B cell (primary cell): ENCODE measurements at places on chromosomes 5 and 9. TPM values are rescaled to one million over a fixed set of nuclear protein-coding genes. Genes with fewer than 3 reads are reported as not detected.
A peak's percentile ranks its signal among the peaks of the same experiment; 100 is the strongest.

DNA sequence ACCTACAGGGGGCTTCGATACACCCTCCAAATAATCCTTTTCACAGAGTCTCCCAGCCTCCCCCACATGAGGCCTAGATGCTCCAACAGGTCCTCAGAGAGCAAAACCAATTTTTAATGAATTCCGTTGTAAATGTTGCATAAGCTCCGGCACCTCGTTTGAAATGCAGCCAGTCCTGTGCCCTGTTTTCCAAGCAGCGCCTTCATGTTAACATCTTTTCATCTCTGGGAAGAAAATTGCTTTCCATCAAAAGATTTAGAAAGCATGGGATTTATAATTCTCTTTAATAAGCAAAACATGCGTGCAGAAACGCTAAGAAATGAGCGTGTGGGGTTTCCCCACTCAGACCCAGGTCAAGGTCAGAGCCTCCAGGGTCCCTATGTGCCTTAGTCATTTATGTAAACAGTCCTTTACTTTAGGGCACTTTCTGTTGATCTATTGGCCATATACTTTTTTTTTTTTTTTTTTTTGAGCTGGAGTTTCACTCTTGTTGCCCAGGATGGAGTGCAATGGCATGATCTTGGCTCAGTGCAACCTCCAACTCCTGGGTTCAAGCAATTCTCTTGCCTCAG, 177.5 kb upstream of the S1PR3 start:
- DNase-seq: no peak

DNA sequence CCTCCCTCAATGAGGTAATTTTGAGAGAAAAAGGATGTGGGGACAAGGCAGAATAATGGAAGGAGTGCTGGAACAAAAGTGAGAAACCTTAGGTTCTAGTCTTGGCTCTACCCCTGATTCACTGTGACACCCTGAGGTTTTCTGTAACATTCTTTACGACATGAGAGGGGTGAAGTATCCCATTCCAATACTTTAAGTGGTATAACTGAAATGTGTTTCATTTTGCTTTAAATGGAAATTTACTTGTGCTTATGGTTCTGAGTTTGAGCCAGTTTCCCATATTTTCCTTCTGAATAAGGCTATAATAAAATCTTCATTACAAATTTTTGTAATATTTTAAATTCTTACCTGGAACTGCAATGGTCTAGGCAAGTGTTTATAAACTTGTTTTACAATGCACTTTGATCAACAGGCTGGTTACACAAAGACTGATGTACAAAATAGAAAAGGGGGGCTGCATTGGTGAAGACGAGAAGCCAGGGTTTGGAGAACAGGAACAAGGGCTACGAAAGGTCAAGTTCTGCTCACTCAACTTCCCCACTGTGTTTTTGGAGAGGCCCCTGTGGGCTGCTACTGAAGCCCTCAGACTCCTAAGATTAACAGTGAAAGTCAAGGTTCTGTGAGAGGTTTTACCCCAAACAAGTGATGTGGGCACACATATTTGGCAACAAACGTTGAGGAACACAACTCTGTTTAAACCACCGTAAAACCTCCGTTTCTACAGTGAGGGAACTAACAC, 171.9 kb upstream of the ELL2 start:
- DNase-seq: no peak

C8G gene
- total RNA-seq: 1.7 and 2.8 TPM in 2 replicates

DNA sequence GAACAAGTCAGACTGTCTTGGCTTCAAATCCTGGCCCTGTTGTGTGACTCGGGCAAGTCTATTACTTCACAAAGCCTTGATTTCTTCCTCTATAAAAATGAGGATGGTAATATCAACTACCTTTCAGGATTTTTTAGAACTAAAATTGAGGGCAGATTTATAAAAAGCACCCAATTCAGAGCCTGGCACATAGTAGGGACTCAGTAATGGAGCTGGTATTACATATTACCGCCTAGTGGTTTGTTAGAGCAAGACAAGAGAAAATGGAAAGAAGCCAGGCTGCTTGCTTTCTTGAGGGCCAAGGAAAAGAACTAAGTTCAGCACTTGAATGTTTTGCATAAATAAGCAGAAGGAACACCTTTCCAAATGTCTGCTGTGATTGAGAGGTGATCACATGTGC, 19.4 kb downstream of the ZNF346 start:
- no peak for DNase-seq

DNA sequence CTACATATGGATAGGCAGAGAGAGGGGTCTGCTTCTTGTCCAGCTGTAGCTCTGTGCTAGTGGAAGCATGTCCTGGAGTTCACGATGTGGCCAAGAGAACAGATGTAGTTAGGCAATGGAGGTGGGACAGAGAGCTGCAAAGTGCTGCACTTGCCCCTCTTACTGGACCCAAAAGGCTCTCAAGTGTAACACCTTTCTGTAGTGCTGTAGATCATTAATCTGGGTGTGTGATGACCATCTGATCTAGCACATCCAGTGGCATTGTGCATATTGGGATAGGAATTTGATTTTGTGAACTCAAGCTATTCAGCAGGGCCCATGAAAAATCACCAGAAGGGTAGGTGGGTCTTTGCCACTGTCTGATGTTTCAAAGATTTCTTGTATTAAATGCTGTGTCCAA, 151.4 kb downstream of the KDM4C start:
- no peak for DNase-seq

GRCh38 chr5:107538331-107538730, 132.4 kb downstream of the EFNA5 start:
- DNase-seq: no peak

GRCh38 chr5:69007726-69008368, 86.0 kb upstream of the SLC30A5 start:
- peak; percentile 76 for DNase-seq

DNA sequence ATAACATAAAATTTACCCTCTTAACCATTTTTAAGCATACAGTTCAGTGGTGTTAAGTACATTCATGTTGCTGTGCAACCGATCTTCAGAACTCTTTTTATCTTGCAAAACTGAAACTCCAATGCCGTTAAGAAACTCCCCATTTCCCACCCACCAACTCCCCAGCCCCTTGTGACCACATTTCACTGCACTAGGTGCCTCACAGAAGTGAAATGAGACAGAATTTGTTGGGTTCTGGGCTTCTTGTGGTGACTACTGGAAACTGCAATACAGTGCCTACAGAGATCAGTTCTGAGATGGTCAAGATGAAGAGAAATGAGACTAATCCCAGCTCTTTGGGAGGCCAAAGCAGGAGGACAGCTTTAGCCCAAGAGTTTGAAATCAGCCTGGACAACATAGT, 202.1 kb upstream of the SLC30A5 start:
- no peak for DNase-seq

DNA sequence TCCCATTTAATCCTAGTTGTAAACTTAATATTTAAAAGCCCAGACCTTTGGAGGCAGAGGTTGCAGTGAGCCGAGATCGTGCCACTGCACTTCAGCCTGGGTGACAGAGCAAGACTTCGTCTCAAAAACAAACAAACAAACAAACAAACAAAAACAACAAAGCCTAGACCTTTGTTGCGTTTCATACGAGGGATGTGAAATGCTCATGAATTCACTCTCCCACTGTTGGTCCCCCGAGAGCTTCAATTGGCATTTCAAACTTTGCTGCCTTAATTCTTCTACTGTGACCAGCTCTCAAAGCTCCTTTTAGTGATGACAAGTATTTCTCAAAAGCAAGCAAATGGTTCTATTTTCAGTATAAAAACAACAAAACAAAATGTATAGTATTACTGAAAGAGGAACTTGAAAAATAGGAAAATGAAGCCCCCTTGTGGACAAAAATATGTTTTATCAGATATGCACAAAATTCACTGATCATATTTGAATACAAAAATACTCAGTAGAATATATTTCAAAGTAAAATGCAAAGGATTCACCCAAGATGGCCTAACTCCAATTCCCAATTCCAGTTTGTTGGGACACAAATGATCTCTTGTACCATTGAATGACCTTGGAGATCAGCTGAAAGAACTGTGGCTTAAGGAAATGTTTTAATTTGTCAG, 140.4 kb downstream of the ESM1 start:
- peak; percentile 76 for DNase-seq

DNA sequence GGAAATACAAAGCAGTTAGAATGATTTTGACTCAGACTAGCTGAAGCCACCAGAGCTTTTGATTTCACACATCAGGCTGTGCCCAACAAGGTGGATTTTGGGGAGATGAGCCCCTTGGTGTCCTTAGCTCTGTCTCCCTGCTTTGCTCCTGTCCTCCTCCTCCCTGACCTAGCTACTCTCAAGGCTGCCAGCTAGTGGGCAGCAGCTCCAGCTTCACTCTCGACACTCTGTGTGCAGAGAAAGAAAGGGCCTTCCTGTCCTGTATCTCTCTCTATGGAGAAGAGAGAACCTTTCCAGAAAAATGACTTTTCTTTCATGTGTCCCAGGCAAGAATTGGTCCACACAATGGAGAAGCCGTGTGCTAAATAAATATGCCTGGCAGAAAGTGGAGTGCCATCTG, 446.2 kb downstream of the SEMA5A start:
- no peak for DNase-seq

- DNase-seq: no peak
These were observed 121.4 kb downstream of the ENC1 start for GRCh38 chr5:74519161-74519571.

DNA sequence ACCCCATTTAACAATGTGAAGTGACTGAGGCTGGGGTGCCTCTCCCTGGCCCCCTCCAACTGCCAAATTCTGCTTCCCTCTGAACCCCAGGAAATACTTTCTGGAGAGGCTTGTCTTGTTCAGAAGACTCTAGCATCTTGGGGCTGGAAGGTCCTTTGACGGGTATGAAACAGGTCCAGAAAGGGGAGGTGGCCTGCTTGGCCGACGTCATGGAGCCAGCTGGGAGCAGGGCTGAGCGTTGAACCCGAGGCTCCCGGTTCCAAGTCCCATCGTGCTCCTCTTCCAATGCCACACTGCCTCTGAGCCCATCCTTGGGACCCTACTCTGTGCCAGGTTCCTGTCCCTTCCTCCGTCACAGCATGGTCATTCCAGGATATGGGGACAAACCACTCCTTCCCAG, 46.9 kb downstream of the NDST1 start:
- DNase-seq: no peak

- no peak for DNase-seq
These were observed 101.6 kb downstream of the CDH12 start for GRCh38 chr5:22751536-22751935.

PLAC8L1 gene
- total RNA-seq: 0.49 and 0.51 TPM in 2 replicates

- DNase-seq: no peak
These were observed 902 bp downstream of the THG1L start for GRCh38 chr5:157732130-157732514.

DNA sequence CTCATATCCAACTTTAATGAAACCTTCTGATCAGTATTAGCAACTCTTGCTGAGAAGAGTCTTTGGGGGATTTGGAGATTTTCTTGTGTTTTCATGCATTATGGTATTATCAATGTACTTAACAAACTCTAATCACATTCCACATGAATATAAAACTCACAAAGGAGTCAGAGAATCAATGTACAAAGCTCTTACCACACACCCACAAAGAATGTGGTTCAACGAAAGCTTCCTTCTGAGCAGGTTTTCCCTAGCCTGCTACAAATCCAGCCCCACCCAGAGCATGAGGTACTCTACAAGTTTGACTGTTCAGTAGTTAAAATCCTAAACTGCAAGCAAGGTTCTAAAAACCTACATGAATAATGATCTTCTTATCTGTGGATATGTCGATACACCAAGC, 210.1 kb downstream of the TARS1 start:
- no peak for DNase-seq

PCDHB16 gene
- not detected in 2 replicates for total RNA-seq

CCL21 gene
- not detected in 2 replicates for total RNA-seq
